ENCODE measurements at places on chromosomes 7 and 10. TPM values are rescaled to one million over a fixed set of nuclear protein-coding genes. Genes with fewer than 3 reads are reported as not detected.

GRCh38 chr10:64303566-64303965, 782.4 kb downstream of the REEP3 start:
- H3K4me1 ChIP-seq: no peaks in the 10 kb centered on the region
- no peak for DNase-seq
- no peaks in the 10 kb centered on the region for H3K36me3 ChIP-seq

GRCh38 chr10:125343118-125343925, 183.0 kb upstream of the CTBP2 start:
- no peaks in the 10 kb centered on the region for H3K36me3 ChIP-seq
- H3K4me1 ChIP-seq: no peaks in the 10 kb centered on the region
- H3K27ac ChIP-seq: no peak overlapping the region
- no peak for DNase-seq

GRCh38 chr7:128741491-128741890, 2.3 kb downstream of the CALU start:
- H3K27ac ChIP-seq: no peak overlapping the region
- H3K36me3 ChIP-seq: no peaks in the 10 kb centered on the region
- DNase-seq: no peak

FXYD4 gene
- 0.14 TPM for total RNA-seq

PLCE1 gene
- 1.2 TPM for total RNA-seq

All from thymus (tissue), 14 donors.